ENCODE measurements at places on chromosomes 12 and 14.

DNA sequence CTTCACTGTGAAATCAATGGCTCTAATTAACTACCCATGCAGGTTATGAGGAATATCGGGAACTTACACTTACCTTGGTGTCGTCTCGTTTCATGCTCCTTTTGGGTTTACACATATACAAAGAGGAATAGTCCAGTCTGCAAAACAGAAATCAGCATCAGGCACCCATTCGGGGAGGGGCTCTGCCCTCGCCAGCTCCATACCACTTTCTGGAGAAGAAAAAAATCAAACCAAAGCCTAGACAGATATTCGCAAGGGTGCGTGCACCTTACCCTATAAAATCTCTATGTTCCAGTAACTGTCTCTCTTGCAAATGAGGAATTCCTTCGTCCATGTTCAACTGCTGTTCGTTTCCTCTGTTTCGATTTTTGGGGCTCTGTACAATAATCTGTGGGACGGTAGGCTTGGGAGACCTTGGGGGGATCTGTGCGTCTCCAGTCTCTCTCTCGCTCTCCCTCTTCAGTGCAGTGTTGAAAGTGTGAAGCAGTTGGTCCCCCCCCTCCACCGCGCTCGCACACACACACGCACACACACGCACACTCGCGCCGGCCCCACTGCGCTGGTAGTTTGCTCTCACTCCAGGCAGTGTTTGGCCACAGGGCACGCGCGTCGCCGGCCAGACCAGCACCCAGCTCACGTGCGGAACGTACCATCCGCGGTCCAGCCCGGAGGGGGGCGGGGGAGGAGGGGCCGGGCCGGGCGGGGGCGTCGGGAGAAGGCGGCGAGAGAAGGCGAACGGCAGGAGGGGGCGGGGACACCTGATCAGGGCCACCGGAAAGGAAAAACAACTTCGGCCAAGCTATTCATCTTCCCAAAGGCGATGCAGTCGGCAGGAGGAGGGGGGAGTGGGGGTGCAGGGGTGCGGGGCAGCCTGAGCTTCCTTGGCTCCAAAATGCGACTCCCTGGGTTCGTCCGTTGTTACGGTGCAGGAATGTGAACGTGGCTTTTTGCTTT is at the start of gene BHLHE41:
Gene BHLHE41 (minus strand): TSS at position 592 of the 954 bp plus-strand sequence. CDS start 258 bp downstream, at position 334.
- DNase-seq, result peak; percentile 91

- DNase-seq, result no peak
Measured at GRCh38 chr12:63999853-64000252, 155.4 kb downstream of the SRGAP1 start.

- DNase-seq, result peak; percentile 47
Measured at GRCh38 chr12:48980953-48981756, 3.0 kb downstream of the WNT1 start.

DNA sequence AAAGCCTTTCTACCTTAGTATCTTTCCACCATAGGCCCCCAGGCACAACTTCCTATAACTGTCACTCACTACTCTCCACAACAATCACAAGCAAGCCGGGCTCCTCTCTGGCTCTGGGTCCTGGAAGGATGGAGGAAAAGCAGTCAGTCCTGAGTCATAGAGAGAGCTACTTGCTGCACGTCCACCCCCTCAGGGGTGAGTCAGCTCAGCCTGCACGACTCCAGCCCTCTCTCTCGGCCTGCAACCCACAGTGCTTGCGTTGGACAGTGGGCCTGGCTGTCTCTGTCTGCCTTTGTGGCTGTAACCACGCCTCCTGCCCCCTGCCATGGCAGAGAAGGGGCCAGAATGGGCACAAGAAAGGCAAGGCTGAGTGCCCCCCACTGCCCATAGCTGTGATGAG is 154.1 kb upstream of the FKBP4 start:
- no peak for DNase-seq

DNA sequence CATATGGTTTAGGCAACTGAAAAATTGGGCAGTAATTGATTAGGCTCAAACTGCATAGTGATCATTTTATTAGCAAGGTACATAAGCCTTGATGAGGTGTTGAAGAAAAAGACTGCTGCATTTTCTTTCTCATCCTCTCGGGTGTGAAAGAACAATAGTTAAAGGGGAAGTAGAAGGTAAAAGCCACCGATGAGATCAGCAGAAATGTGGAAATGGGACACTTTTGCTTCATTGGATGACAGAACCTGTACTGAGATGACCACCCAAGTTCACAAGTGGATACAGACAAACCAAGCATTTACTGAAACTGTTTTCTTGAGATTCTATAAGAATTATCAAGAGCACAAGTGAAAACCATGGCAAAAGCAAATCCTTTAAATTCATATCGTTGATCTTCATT is 184.0 kb downstream of the TMX1 start:
- no peak for DNase-seq

DNA sequence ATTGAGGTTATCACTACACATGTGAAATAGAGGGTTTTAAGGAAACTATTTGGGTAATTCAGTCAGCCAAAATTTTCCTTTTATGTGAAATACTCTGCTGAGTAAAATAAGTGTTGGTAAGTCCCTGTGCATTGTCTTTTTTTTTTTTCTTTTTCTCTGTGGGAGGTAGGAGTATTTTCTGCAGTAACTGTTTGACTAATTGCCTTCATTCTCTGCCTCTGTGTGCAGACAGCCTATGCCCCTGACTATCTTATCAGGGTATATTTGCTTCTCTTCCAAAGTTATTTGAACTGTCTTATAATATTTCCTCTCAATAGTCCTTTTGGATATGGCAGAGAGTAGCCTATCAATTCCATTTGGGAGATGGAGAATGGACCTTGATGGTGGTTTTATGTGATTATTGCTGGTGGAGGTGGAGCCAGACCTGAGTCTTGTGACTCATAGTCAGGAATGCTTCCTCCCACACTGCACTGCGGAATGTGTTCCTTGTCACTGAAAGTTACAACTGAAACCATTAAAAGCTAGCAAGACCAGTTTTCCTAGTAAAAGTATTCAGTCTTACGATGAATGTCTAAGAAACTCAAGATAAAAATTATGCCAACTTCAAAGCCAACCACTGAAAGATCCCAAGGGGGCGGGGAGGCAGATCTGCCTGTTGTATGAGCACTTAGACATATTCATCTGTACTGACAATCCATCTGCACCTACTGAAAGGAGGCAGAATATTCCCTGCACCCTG is 40.9 kb upstream of the STXBP6 start:
- no peak for DNase-seq

DNA sequence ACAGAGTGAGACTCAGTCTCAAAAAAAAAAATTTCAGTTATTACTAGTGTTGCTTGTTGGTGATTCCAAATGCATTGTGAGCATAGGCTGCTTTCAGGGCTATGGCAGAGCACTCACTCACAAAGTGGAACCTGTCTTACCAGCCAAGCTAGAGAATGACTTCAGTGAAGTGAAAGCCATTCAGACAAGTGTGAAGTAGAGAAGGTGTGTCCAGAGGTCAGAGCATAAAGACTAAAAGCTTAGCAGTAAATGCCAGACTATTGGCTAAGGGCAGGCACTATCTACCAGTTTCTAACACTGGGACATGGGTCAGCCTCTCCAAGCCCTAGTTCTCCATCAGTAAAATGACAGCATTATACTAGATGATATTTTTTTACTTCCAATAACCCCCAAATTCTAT is 12.7 kb downstream of the PPP1R36 start:
- DNase-seq, result no peak

- peak; percentile 72 for DNase-seq
Measured at GRCh38 chr12:6336079-6336888, 5.6 kb downstream of the TNFRSF1A start.

- no peak for DNase-seq
Measured at GRCh38 chr12:131833288-131833895, 5.2 kb downstream of the MMP17 start.

DNA sequence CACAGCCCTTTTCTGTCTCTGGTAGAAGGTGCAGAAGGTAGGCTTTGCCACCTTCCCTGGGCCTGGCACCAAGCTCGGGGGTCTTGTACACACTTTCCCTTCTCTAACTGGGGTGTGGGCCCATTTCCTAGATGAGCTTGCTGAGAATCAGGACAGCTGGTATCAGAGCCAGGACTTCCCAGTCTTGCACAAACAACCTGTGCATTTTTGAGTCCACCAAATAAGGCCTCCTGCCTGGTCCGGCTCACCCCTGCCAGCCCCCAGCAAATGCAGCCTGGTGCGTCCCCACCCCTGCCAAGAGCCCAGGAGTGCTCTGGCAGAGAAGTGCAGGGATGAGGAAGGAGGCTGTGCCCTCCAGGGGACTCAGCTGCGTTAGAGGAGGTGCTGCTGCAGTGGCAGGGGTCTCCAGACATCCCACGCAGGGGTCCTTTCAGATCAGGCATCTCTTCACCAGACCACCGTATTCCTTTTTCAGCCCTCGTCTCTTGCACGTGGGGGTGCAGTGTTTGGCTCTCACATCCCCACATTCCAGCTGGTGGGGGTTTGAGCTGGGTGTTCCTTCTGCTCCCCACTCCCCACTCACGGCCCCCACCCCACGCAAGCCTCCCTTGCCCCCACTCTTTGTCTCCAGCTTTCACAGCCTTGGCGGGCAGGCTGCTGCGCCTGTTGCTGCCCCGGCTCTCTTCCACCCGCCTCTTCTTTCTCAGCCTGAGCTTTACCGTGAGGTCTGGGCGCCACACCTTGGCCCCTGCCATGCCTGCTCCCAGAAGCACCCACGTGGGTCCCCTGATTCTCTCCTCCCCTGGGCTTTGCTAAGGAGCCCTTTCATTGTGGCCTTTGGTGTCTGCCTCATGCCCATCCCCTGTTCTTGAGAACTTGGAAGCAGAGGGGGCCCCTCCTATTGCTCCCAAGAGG is 32.3 kb downstream of the MEG3 start:
- DNase-seq, result no peak

DNA sequence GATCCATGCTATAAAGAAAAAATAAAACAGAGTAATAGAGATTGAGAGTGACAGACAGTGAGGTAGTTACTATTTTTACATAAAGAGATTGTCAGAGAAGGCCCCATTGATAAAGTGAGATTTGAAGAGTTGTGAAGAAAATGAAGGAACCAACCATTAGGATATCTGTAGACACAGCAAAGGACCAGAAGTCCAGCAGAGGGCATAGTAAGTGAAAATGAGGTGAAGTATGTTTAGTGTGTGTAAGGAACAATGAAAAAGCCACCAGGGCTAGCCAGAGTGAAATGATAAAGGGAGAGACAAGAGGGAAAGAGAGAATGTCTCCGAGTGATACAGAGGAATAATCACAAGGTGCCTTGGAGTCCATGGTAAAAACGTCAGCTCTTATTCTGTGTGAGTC is 411.0 kb downstream of the NELL2 start:
- DNase-seq, result no peak

- no peak for DNase-seq
Measured at GRCh38 chr12:116068853-116069252, 208.6 kb downstream of the MED13L start.

- peak; percentile 39 for DNase-seq
Measured at GRCh38 chr14:69129264-69129880, 23.5 kb downstream of the DCAF5 start.

GRCh38 chr12:123092866-123093265 is 58.0 kb downstream of the PITPNM2 start:
- no peak for DNase-seq

DNA sequence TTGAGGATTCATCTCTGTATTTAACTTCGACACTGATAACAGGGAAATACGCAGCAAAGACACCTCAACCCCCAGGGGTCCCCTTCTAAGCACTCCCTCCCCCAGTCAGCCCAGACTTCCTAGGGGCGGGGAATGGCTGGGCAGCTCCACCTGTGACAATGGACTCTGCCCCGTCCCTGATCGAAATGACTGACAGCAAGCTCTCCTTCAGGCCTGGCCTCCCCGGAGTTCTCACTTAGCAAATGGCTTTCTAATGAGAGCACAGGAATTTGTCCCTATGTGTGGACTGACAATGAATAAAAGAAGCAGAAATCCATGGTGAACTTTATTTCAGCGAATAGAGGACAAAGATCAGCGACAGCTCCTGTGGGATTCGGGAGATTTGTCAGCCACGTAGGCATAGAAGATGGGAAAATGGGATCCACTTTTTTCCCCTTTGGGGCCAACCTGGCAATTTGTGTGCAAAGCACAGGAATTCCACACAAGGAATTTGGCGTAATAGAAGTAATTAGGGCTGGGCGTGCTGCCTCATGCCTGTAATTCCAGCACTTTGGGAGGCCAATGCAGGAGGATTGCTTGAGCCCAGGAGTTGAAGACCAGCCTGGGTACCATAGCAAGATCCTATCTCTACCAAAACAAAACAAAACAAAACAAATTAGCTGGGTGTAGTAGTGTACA is 63.8 kb downstream of the TNFAIP2 start:
- no peak for DNase-seq

- DNase-seq, result no peak
Measured at GRCh38 chr14:102962111-102962627, 39.7 kb downstream of the AMN start.

GRCh38 chr12:65100140-65100539 is 21.0 kb downstream of the WIF1 start:
- no peak for DNase-seq

- no peak for DNase-seq
Measured at GRCh38 chr14:55410876-55411275, 754 bp downstream of the ATG14 start.

DNA sequence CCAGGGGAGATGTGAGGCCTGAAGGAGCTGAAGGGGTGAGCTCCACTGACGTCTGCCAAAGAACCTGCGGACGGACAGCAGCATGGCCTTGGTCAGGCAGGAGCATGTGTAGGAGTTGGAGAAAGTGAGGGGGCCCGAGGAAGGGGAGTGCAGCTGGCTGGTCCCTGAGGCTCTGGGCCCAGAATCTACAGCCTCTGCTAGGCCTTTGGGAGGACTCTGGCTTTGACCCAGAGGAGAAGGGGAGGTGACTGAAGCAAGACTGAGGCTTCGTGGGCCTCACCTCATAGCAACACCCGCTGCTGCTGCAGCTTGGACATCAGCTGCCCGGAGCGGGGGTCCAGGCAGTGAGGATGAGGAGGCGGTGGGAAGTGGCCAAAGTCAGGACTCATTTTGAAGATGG is 216.6 kb upstream of the FKBP4 start:
- DNase-seq, result no peak

DNA sequence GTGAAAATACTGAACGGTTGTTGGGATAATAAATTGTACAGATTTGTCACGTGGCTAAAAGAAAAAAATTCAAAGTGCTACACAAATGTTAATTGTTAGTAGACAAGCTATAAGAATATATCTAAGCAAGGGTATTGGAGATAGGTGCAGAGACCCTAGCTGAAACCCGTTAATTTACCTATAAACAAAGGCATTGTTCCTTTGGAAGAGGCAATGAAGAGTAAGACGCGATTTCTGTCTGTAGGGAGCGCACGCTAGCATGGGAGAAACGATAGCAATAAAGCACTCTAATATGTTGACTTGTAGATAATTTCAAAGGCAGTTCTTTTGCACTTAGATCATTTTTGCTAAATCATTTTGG is 565 bp downstream of the CCDC77 start:
- no peak for DNase-seq

- no peak for DNase-seq
Measured at GRCh38 chr14:69493038-69493437, 8.5 kb downstream of the PLEKHD1 start.

DNA sequence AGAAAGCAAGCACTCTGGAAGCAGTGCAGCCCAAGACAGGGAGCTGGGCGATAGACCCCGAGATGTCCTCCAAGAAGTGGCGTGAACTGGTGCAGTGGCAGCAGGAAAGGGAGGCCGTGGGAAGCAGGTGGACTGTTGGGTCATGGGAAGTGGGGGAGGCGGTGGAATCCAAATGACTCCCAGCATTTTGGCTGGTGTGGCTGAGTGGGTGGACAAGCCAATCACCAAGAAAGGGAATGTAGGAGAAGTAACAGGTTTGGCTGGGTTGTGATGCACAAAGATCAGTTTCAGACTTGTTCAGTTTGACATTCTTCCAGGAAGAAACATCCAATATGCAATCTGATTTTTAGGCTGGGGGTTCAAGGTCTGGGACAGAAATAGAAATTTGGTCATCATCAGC is 46.0 kb upstream of the KTN1 start:
- DNase-seq, result no peak

GRCh38 chr14:23380197-23380914 is 3.5 kb downstream of the CMTM5 start:
- no peak for DNase-seq

All from nucleus accumbens (tissue), 56 donors.